Mesangial cell (primary cell): ENCODE measurements at places on chromosomes 1 and 21. TPM values are rescaled to one million over a fixed set of nuclear protein-coding genes. Genes with fewer than 3 reads are reported as not detected.

The SYTL1 gene
- total RNA-seq = 20.2 and 55.0 TPM in 2 replicates

The NCDN gene
- total RNA-seq = 24.3 and 37.5 TPM in 2 replicates

The PGD gene
- 160 and 193 TPM in 2 replicates for total RNA-seq

The IFNLR1 gene
- 1.5 and 3.6 TPM in 2 replicates for total RNA-seq

The SLFNL1 gene
- under 0.01 and 0.13 TPM in 2 replicates for total RNA-seq

The CELA3A gene
- not detected in 2 replicates for total RNA-seq

The BSND gene
- total RNA-seq = not detected in 2 replicates

The CCDC27 gene
- total RNA-seq = not detected in 2 replicates

The PTGS2 gene
- total RNA-seq = 0.16 and 0.38 TPM in 2 replicates

The SPATA45 gene
- not detected in 2 replicates for total RNA-seq

The MYOC gene
- total RNA-seq = not detected in 2 replicates

The GPR52 gene
- total RNA-seq = 0.51 TPM in 1 of 2 replicates, not detected in the other

The SLC25A34 gene
- 0.13 and 2.1 TPM in 2 replicates for total RNA-seq

The DIO1 gene
- total RNA-seq = not detected in 2 replicates

The FAM177B gene
- not detected in 2 replicates for total RNA-seq

The OR2G6 gene
- total RNA-seq = not detected in 2 replicates

The NDUFV3 gene
- total RNA-seq = 39.1 and 40.9 TPM in 2 replicates

The PTPN14 gene
- 68.6 and 84.6 TPM in 2 replicates for total RNA-seq

The LCE3D gene
- not detected in 2 replicates for total RNA-seq

The CPLANE2 gene
- total RNA-seq = 4.6 and 6.7 TPM in 2 replicates

The SMG7 gene
- total RNA-seq = 24.0 and 27.4 TPM in 2 replicates

The FGR gene
- under 0.01 TPM in 1 of 2 replicates, not detected in the other for total RNA-seq

The SRGAP2B gene
- 9.5 and 21.5 TPM in 2 replicates for total RNA-seq

The SLC37A1 gene
- total RNA-seq = 7.3 and 13.6 TPM in 2 replicates
